GM23248 (cell line): ENCODE measurements at places on chromosomes 2 and 18.
A peak's percentile ranks its signal among the peaks of the same experiment; 100 is the strongest.

GRCh38 chr2:40450066-40450795 is 1.7 kb downstream of the SLC8A1 start:
- peak overlapping the region; percentile 41 for H3K27ac ChIP-seq
- peaks cover 19% of the 10 kb centered on the region for H3K4me1 ChIP-seq
- no peaks in the 10 kb centered on the region for H3K27me3 ChIP-seq
- peak; percentile 67 for DNase-seq
- H3K36me3 ChIP-seq: no peaks in the 10 kb centered on the region; the same call in 1 of the 2 replicates

GRCh38 chr2:238554468-238555315 is 128.0 kb downstream of the ASB1 start:
- no peaks in the 10 kb centered on the region for H3K36me3 ChIP-seq
- DNase-seq: no peak
- H3K4me3 ChIP-seq: no peak overlapping the region
- no peaks in the 10 kb centered on the region for H3K4me1 ChIP-seq
- H3K27ac ChIP-seq: no peak overlapping the region
- H3K27me3 ChIP-seq: no peaks in the 10 kb centered on the region

- peaks cover 22% of the 10 kb centered on the region; the same call in 1 of the 2 replicates for H3K36me3 ChIP-seq
- H3K27me3 ChIP-seq: no peaks in the 10 kb centered on the region
- no peak for DNase-seq
- no peak overlapping the region for H3K27ac ChIP-seq
- H3K4me3 ChIP-seq: no peak overlapping the region
Observed at GRCh38 chr2:69545477-69545932, 98.0 kb downstream of the AAK1 start.

- H3K4me3 ChIP-seq: no peak overlapping the region
- peaks cover 10% of the 10 kb centered on the region for H3K27me3 ChIP-seq
- no peak for DNase-seq
- no peaks in the 10 kb centered on the region for H3K36me3 ChIP-seq
Observed at GRCh38 chr2:231932985-231933915, 7.1 kb upstream of the NPPC start.

DNA sequence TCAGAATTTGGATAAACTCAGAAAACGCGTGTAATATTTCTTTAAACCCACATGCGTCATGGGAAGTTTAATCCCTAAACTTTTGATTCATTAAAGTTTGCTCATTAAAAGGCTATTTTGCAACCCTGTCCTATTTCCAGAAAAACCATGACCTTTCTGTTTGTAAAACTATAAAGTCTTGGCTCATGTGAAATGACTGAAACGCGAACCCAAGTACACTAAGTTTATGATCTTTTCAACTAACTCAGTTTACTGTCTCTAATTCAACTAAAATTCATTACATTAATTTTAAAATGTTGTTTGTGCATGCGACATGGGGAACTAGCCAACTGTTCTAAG is 3.9 kb upstream of the RPL31 start:
- H3K36me3 ChIP-seq: 0 out of 2 replicates have a peak, but pooled peaks cover under 1% of the 10 kb centered on the region
- H3K27ac ChIP-seq: no peak overlapping the region
- peak; percentile 48 for DNase-seq

DNA sequence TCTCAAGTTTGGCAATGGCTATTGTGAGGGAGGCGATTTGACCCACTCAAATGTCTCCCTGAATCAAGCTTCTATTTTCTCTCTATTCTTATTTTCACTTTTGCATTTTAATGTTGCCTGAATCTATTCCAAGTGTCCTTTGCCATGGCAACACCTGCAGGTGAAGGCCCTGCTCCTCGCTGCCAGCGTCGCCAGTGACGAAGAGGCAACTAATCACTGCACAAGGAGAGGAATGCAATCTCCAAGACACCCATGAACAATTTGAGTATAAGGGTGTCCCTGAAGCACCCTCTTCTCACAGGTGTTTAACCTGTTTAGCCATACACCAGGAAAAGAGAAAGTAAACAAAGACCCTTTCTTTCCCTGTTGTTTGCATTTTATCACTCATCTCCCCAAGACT is 165.6 kb upstream of the VRK2 start:
- H3K36me3 ChIP-seq: no peaks in the 10 kb centered on the region
- H3K27me3 ChIP-seq: no peaks in the 10 kb centered on the region
- H3K4me3 ChIP-seq: no peak overlapping the region
- DNase-seq: no peak

- H3K4me3 ChIP-seq: no peak overlapping the region
- H3K27ac ChIP-seq: no peak overlapping the region
- H3K4me1 ChIP-seq: peaks cover 18% of the 10 kb centered on the region
- no peak for DNase-seq
- no peaks in the 10 kb centered on the region for H3K36me3 ChIP-seq
Observed at GRCh38 chr18:44737623-44738022, 56.9 kb downstream of the SETBP1 start.

DNA sequence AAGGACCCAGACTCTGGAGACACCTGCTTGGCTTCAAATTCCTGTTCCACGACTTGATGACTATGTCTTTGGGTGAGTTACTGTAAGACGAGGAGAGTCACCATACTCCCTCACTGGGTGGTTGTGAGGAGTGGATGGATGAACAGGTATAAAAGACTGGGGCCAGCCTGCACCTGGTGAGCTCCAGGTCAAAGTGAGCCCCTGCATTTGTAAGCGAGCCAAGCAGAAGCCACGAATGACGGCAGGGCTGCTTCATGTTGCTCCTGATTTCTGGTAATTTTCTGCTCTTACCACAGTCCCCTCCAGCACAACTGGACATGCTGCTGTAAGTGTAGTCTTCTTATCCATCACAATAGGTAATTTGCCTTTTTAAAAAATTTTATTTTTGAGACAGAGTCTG is 86.6 kb downstream of the POLR1A start:
- no peaks in the 10 kb centered on the region for H3K36me3 ChIP-seq
- no peak for DNase-seq
- H3K4me1 ChIP-seq: no peaks in the 10 kb centered on the region
- no peaks in the 10 kb centered on the region for H3K27me3 ChIP-seq
- H3K4me3 ChIP-seq: no peak overlapping the region

DNA sequence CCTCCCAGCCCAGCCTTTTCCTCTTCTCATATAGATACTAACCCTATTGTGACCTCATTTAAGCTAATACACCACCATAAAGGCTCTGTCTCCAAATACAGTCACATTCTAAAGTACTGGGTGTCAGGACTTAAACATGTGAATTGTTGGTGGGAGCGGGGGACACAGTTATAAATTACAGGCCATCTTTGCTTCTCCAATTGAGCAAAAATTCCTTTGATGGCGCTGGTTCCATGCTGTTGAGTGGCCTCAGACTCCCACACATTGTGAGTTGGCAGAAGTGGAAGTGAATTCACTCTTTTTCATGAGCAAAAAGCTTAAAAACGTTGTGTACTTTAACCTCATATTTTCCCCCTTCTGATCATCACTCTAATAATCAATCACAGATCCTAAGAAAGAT is 46.0 kb downstream of the GBX2 start:
- no peaks in the 10 kb centered on the region for H3K4me1 ChIP-seq
- DNase-seq: no peak
- H3K27me3 ChIP-seq: no peaks in the 10 kb centered on the region
- no peak overlapping the region for H3K27ac ChIP-seq
- no peak overlapping the region for H3K4me3 ChIP-seq

DNA sequence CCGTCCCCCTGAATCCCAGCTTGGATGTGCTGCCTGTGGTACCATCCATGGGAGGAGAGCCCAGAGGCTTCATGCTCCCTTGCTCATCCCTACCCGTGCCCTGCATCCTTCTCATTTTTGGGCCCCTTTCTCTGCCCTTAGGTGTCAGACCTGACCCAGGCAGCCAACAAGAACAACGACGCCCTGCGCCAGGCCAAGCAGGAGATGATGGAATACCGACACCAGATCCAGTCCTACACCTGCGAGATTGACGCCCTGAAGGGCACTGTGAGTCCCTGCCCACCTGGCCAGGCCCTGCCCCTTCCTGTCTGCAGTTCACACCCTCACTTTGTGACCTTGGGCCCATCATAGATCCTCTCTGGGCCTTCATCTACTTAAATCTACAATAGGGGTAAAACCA is 2.5 kb downstream of the DES start:
- H3K27me3 ChIP-seq: no peaks in the 10 kb centered on the region
- H3K36me3 ChIP-seq: no peaks in the 10 kb centered on the region
- no peaks in the 10 kb centered on the region for H3K4me1 ChIP-seq
- DNase-seq: no peak
- H3K27ac ChIP-seq: no peak overlapping the region
- no peak overlapping the region for H3K4me3 ChIP-seq

- no peaks in the 10 kb centered on the region for H3K36me3 ChIP-seq
- H3K27me3 ChIP-seq: no peaks in the 10 kb centered on the region
- H3K4me3 ChIP-seq: no peak overlapping the region
Observed at GRCh38 chr2:214035091-214035852, 375.6 kb upstream of the VWC2L start.

GRCh38 chr2:224039080-224039769 is at the start of gene SERPINE2:
Gene SERPINE2, minus strand, starts transcription at chr2:224039286. Its CDS starts 37,386 bp downstream, at chr2:224001900.
- peak within 1 kb of the TSS; percentile 93 for H3K4me3 ChIP-seq
- H3K27me3 ChIP-seq: no peaks in the 10 kb centered on the region
- peak; percentile 78 for DNase-seq
- peaks cover 14% of the 10 kb centered on the region for H3K36me3 ChIP-seq

- no peaks in the 10 kb centered on the region for H3K27me3 ChIP-seq
- peaks cover 18% of the 10 kb centered on the region; the same call in 1 of the 2 replicates for H3K4me1 ChIP-seq
- no peaks in the 10 kb centered on the region for H3K36me3 ChIP-seq
- DNase-seq: peak; percentile 83
- H3K27ac ChIP-seq: peak overlapping the region; percentile 84
- peak overlapping the region; percentile 93 for H3K4me3 ChIP-seq
Observed at GRCh38 chr2:176001281-176001915, 669 bp downstream of the LNPK start.

GRCh38 chr2:30710461-30710860 is 96.8 kb downstream of the CAPN13 start:
- H3K36me3 ChIP-seq: no peaks in the 10 kb centered on the region
- no peak overlapping the region for H3K4me3 ChIP-seq
- H3K4me1 ChIP-seq: no peaks in the 10 kb centered on the region
- H3K27me3 ChIP-seq: no peaks in the 10 kb centered on the region
- no peak overlapping the region for H3K27ac ChIP-seq

GRCh38 chr18:63137999-63138435 is 181.6 kb downstream of the BCL2 start:
- H3K36me3 ChIP-seq: no peaks in the 10 kb centered on the region
- DNase-seq: no peak
- peaks cover 4% of the 10 kb centered on the region; the same call in 1 of the 2 replicates for H3K27me3 ChIP-seq
- peak overlapping the region; percentile 63 for H3K4me3 ChIP-seq

DNA sequence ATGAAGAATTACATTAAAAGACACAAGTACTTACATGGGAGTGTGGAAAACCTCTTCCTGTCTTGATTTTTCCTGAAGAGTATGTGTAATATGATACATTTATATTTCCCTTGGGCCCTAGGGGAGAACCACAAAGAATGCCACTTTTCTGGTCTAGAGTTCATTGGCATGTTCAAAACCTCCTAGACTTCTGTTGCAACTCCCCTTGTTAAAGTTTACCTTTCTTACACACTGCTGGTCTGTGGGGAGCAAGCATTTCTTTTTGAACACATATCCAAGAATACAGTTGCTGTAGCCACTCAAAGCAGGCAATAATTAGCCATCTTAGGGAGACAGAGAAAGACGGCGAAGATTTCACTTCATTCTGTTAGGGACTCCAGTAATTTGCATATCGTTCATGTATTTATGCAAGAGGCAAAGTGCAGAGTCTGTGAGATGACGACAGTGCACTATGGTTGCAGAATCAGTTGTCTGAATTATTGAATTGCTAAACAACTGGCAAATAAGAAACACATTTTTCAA is 103.5 kb downstream of the NOL4 start:
- H3K27me3 ChIP-seq: no peaks in the 10 kb centered on the region
- peak; percentile 23 for DNase-seq
- H3K27ac ChIP-seq: no peak overlapping the region
- H3K4me3 ChIP-seq: no peak overlapping the region
- H3K4me1 ChIP-seq: no peaks in the 10 kb centered on the region

DNA sequence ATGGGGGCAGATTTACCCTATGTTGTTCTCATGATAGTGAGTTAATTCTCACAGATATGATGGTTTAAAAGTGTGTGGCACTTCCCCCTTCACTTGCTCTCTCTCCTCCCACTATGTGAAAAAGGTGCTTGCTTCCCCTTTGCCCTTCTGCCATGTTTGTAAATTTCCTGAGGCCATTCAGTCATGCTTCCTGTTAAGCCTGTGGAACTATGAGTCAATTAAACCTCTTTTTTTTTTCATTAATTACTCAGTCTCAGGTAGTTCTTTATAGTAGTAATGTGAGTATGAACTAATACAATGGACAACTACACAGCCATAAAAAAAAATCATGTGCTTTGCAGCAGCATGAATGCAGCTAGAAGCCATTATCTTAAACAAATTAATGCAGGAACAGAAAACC is 118.5 kb downstream of the CALCRL start:
- no peaks in the 10 kb centered on the region for H3K36me3 ChIP-seq
- no peak overlapping the region for H3K4me3 ChIP-seq
- no peaks in the 10 kb centered on the region for H3K4me1 ChIP-seq

- no peaks in the 10 kb centered on the region for H3K27me3 ChIP-seq
- H3K36me3 ChIP-seq: no peaks in the 10 kb centered on the region; the same call in 1 of the 2 replicates
- H3K4me3 ChIP-seq: peak overlapping the region; percentile 96
Observed at GRCh38 chr2:101699755-101700461, 2.4 kb downstream of the MAP4K4 start.

- no peaks in the 10 kb centered on the region for H3K36me3 ChIP-seq
- H3K27ac ChIP-seq: no peak overlapping the region
- H3K4me3 ChIP-seq: no peak overlapping the region
- no peak for DNase-seq
- H3K27me3 ChIP-seq: no peaks in the 10 kb centered on the region
- peaks cover 6% of the 10 kb centered on the region; the same call in 1 of the 2 replicates for H3K4me1 ChIP-seq
Observed at GRCh38 chr2:149715894-149716293, 128.3 kb upstream of the MMADHC start.

DNA sequence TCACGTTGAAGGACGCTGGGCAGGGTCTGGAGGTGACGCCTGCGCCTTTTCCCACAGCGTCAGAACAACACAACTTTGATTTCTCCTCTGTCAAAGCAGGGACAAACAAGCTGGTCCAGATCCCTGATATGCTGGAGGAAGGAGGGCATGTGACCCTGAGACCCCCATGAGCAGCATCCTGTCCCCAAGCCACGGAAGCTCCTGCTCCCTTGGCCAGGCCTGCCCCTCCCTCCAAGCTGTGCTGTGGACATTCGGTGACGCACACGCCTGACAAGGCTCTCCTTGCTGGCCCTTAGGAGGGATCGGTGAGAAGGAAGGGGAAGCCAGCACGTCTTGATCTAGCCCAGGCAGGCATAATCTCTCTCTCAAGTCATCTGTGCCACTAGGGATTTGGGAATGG is 11.3 kb downstream of the MLPH start:
- peak; percentile 73 for DNase-seq
- H3K4me3 ChIP-seq: peak overlapping the region; percentile 36; the same call in 1 of the 2 replicates
- no peaks in the 10 kb centered on the region for H3K27me3 ChIP-seq
- peak overlapping the region; percentile 88 for H3K27ac ChIP-seq
- H3K36me3 ChIP-seq: no peaks in the 10 kb centered on the region
